ENCODE measurements at places on chromosomes 4 and X.

GRCh38 chrX:75181721-75182120, 25.6 kb upstream of the ABCB7 start:
- DNase-seq, result no peak

GRCh38 chr4:24405341-24405740, 179.0 kb downstream of the DHX15 start:
- no peak for DNase-seq

GRCh38 chrX:131677655-131678628, 134.1 kb downstream of the OR13H1 start:
- no peak for DNase-seq

DNA sequence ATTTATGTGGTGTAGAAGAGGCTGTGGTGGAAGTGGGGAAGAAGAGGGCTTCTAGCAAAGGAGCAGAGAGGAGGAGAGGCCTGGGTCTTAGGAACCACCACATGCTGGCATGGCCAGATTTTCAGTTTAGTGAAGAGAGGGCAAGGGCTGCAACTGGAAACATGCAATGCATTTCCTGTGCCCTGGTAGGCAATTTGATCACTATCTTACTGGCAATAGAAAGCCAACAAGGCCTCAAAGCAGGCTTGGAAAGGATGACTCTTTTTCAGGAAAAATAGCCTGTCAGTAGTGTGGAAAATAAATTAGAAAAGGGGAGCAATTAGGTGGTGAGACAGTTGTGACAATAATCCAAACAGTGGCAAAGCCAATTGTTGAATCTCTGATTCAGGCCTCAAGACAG, 501.9 kb upstream of the ZFP42 start:
- DNase-seq, result no peak

- DNase-seq, result no peak
These were observed 350.3 kb downstream of the NR3C2 start for GRCh38 chr4:148091896-148092295.

DNA sequence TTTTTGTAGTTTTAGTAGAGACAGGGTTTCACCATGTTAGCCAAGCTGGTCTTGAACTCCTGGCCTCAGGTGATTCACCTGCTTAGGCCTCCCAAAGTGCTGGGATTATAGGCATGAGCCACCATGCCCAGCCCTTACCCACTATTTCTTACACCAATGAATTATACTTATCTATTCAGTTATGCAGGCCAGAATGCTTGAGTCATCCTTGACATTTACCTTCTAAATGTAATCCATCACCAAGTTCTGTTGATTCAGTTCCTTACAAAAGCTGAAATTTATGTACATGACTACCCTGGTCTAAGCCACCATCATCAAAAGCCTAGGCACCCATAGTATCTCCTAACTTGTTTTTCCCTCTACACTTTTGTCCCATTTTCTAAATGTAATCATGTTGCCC, 585.7 kb downstream of the IL15 start:
- no peak for DNase-seq

DNA sequence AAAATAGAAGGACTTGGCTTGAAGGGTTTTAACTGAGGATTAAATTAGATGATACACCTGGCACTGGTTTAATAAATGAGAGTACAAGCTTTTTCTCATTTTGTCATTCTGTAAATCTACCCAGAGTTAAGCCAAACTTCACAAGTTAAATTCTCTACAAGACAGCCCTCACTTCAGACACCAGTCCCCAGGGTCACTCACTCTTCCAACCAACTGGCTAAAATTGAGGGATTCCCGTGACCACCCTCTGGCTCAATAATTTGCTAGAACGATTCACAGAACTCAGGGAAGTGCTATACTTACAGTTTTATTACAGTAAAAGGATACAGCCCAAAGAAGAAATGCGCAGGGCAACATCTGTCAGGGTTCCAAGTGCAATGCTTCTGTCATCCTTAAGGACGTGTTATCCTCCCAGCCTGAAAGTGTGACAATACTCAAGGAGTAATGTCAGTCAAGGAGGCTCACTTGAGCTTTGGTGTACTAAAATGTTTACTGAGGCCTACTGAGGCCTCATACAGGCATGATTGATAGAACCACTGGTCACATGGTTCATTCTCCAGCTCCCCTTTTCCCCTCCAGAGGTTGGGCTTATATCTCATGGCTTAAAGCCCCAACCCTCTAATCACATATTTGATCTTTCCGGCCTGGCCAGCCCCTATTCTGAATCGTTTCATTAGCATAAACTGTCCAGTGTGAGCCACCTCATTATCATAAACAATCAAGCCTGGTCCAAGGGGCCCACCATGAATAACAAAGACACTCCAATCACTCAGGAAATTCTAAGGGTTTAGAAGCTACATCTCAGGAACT, 9.6 kb upstream of the TMSB4X start:
- DNase-seq, result no peak

DNA sequence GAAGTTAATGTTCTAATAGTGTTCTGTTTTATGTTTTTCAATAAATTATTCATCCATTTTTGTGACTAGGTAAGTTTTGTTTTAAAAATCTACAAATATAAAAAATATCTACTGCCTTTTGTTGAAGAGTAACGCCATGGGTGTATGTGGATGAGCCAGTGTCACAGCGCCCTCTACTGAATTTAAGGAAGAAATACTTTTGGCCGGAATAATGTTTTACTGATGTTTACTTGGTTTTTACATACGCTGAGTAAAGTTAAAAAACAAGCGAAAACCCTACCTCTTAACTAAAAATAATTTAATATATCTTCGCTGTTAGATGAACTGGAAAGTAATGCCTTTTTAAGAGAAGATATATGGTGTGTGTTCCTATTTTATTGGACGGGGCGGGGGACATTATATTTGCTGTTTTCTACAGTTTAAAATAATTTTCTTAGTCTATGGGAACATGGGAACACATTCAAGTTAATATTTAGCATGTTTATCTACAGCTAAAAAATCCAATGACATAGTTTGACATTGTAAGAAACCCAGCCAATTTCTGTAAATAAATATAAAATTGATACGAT, 86.1 kb downstream of the CPE start:
- DNase-seq, result no peak

- DNase-seq, result no peak
These were observed 558.9 kb downstream of the SPOCK3 start for GRCh38 chr4:166675411-166675810.

DNA sequence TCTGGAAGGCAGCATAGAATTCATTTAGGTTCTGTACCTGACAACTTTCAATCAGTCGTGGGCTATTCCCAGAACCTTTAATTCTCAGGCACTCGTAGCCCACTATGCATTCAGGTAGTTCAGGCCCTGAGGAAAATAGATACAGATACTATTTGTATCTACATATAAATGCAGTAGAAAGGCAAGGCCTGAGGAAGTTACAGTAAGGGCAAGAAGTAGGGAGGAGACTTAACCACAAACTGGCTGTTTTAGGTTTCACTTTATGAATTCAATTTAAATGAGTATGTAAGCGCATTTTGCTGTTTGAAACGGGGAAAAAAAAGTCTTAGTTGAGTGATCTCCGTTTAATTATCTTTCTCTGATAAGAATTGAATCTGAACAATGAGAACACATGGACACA, 529.4 kb upstream of the ATOH1 start:
- no peak for DNase-seq

DNA sequence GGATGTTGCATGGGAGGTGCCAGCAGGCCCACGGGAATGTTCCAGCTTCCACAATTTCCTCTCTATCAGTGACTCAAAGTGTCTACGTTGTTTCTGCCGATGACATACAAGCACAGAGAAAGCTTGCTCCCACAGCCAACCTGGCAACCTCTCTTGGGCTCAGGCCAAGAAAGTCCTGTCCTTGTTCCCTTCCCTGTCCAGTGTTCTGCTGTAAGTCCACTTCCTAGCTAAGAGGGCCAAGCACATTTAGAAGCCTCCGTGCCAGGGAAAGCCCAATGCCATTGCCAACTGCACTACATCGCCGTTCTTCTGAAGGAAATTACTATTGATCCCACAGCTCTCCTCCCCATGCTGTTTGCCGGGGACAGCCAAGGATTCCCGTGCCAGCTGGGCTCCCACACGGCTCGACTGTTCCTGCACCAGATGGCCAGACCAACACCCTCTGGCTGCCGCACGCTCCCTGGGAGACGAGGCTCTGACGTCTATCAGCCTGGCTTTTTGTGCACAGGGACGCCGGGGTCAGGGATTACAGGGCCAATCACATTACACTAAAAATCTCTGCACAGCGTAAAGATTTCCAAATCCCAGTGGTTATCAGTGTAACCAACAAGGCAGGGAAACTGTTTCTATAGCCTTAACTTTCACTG, 284.0 kb downstream of the BCOR start:
- peak; percentile 84 for DNase-seq

GRCh38 chr4:134470544-134470943, 269.0 kb upstream of the PABPC4L start:
- no peak for DNase-seq

DNA sequence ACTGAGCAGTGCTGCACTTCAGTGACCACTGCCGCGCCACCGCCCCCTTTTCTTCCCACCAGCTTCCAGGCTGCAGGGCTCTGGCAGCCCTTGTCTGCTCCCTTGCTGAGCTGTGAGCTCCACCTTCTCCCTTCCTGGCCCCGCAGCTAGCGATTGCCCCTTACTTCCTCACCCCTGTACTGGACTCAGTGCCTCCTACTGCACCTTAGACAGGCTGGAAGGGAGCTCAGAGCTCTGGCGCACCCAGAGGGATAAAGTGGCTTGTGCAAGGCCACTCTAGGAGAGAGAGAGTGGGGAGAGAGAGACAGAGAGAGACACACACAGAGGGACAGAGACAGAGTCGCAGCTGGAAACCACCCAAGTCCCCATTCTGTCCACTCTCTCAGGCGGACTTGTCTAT, 6.0 kb downstream of the RASL11B start:
- DNase-seq, result peak; percentile 74

GRCh38 chrX:30713061-30713525, 59.9 kb downstream of the GK start:
- peak; percentile 25 for DNase-seq

DNA sequence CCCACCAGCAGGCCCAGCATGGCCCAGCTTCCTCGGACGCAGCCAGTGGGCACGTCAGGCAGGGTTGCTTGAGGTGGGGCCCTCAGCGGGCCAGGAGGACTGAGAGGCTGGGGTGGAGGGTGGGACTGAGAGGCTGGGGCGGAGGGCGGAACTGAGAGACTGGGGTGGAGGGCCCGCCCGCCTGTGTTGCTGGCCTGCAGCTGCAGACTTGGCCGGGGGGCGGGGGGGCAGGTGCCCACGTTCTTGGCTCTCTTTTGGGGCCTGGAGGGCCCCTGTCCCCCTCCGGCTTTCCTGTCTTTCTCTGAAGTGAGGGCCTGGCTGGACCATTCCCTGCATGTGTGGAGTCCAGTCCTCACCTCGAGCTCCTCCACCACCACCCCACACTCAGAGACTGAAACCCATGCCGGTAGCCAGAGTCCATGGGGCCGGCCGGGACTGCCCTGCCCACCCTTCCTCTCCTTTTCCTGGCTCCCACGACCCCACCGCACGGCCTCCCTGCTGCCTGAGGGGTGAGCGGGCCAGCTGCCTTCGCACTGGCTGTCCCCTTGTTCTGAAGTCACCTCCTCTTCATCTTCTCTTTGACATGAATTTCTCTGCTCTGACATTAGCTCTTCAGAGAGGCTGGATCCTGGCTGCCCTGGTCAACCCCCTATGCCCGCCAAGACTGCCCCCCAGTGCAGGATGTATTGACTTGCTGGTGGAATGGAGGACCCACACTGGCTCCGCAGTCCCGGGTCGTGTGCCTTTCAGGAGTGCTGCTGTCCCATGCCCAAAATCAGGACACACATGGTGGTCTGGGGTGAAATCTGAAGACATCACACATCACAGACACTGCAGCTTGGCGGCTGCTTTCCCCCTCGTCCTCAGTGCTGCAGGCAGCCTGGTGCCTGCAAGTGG, 10.1 kb upstream of the NKX1-1 start:
- no peak for DNase-seq

DNA sequence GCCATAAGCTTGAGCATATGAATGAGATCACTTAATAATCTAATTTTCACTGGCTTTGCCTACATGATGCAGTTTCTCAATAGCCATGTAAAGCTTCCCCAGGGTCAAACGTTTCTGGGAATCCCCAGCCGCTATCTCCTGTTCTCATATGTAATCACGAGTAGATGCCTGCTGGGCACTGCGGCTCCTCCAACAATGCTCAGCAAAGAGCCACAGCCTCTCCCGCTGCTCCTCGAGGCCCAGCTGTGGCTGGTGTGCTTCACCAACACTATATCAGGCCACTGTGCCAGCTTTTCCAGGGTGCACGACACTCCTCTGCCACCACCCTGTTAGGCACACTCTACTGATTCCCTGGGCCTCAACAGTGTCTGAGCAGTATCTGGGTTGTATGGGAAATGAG, 78.3 kb upstream of the RASGEF1B start:
- peak; percentile 28 for DNase-seq

- DNase-seq, result no peak
These were observed 272.6 kb downstream of the TRIML1 start for GRCh38 chr4:188411805-188412204.

DNA sequence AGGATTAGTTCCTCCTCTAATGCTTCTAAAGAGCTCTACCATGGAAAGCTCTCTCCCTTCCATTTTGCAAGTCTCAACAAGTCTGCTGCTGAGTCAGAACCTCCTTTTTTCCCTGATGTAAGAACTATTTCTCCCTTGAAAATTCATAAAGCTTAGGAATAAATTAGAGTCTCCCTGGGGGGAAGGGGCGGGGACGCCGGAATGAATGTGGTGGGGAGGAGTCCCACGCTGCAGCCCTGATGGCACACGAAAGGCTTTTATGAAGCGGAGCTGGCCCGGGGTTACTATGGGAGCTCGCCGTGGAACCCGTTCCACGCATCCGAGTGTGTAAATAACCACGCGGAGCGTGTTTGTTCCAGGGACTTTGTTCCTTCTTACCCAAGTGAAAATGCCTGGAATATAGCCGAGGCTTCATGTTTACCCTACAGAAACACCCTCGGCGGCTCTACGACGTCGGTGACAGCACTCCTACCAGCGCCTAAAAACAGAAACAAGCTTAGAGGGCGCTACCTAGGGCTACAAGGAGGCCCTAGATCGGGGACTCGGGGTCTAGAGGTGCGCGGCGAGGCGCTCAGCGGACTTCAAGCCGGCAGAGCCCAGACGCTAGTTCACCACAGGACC, 923 bp upstream of the CPEB2 start:
- peak; percentile 83 for DNase-seq

GRCh38 chr4:42855779-42856178, 36.7 kb upstream of the GRXCR1 start:
- no peak for DNase-seq

DNA sequence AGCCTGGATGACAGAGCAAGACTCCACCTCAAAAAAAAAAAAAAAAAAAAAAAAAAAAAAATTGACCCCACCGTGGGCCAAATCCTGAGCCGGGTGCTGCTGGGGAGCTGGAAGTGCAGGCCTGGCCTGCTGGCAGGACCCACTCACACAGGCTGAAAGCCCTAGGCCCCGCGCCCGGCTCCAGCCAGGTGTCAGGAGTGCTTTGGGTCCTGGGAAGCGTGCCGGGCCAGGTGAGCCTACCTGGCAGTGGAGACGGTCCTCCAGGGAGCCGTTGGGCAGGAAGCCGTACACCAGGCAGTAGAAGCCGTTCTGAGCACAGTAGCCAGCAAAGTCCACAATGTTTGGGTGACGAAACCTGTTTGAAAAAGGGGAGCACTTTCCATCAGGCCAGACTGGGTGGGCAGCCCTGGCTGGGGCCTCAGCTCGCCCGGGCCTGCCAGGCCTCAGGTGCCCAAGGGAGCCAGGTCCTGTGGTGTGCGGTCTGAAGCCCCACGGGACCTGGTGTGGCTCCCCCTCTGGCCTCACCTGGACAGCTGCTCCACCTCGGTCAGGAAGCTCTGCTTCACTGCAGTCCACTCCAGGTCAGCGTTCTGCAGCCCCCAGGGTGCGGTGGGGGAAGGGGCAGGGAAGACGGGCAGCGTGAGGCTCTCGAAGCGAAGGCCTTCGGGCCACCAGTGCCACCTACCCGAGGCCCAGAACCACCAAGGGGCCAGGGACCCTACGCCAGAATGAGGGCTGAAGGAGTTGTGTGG, 1.8 kb downstream of the IRAK1 start:
- DNase-seq, result no peak

Data from left ventricle myocardium superior (tissue), 1 donor.